ENCODE measurements at places on chromosomes 3 and 15.

GRCh38 chr3:177781686-177782161, 584.4 kb upstream of the TBL1XR1 start:
- no peak for DNase-seq

- no peak for DNase-seq
These were observed 277.9 kb upstream of the GADL1 start for GRCh38 chr3:31172336-31172735.

DNA sequence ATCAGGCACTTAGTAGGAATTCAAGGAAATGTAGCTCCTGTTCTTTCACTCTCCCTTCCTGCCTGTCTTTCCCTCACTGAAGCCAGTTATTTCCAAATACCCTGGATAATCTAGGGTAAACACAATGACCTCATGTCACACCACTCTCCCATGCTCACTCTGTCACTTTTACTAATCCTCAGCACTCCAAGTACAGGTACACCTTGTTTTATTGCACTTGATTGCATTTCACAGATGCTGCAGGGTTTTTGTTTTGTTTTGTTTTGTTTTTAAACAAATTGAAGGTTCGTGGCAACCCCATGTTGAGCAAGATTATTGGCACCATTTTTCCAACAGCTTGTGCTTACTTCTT, 40.8 kb downstream of the PPM1L start:
- DNase-seq = no peak

GRCh38 chr3:24052446-24052845, 107.4 kb downstream of the NR1D2 start:
- DNase-seq = no peak

DNA sequence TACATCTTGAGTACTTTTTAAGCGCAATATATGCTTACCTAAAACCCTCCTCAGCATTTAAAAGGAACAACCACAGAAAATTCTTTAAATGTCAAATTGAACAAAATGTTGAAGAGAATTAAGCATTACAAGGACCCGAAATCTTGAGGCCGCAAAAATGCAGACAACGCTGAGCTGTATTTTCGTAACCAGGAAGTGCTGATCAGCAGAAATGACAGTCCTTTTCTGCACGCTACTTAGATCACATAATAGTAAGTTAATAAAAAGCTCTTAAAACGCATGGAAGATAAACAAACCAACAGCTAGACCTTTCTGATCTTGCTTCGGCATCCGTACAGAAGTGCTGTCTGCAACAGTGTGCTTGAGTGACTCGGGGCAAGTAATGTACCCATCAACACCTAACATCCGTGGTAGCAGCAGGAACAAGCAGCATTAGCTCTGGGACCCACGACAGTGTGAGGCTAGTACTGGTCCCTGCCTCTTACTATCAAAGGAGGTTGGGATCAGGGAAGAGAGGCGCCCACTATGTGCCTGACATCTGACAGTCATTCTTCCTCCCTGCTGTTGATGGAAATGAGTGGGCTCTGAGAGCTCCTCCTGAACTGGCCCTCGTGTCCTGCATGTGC, 1.8 kb upstream of the SSUH2 start:
- no peak for DNase-seq
